Stimulated activated CD4-positive, alpha-beta T cell treated with anti-CD3 and anti-CD28 coated beads, Interleukin-1b, Interleukin-23, amount 100 ng/mL, for 48 hours (primary cell): ENCODE measurements at places on chromosomes 4 and X.

DNA sequence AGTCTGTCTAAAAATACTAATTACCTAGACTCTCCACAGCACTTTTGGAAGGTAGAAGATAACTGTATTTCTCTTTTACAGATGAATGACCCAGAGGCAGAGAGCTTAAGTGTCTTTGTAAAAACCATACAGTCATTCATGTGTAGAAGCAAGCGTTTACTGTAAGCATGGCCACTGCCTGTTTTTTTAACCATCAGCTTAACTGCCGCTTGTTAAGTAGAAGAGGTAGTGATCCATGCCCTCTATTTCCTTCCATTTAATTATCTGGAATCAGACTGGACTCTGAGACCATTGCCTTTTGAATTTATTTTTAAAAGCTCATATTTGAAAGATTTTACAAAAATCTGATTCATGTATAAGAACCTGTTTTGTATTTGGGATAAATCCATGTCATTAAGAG, 111.2 kb upstream of the TECRL start:
- DNase-seq = no peak

DNA sequence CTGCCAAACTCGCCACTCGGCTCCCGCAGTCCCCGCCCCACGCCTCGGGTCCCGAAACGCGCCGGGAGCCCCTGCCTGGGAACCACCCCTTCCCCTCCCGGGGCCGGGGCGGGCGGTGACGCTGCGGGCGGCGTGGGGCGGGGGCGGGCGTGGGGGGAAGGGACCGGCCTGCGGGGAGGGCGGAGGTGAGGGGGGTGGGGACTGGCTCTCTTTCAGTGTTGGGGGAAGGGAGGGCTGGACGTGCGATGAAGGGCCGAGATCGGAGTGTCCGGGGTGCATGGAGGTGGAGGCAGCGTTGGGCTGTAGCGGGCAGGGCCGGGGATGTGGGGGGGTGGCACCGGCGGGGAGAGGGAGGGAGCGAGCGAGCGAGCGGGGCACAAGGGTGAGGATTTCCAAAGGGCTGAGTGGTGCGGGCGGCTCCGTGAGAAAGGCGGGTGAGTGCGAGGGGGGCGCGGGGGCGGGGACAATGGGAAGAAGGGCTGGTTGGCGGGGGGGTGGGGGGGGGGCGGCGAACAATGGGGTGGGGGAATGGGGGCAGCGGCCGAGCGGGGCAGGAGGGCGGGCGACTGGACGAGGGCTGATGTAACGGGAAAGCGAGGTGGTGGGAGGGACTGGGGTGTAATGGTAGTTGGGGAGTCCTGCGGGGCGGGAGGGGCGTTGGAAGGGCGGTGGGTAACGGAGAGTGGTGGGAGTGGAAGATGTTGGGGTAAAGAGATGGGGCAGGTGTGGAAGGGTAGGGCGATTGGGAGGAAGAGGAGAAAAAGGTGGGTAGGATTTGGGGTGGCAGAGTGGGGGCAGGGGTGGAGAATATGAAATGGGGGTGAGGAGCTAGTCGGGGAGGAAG, 578 bp downstream of the DCUN1D4 start:
- DNase-seq = peak; percentile 47

- DNase-seq = no peak
These were observed 105.0 kb upstream of the ANXA3 start for GRCh38 chr4:78446619-78447018.

GRCh38 chr4:150673793-150674192, 91.8 kb downstream of the MAB21L2 start:
- no peak for DNase-seq

- DNase-seq = no peak
These were observed 129.0 kb downstream of the TMEM47 start for GRCh38 chrX:34528081-34528480.

DNA sequence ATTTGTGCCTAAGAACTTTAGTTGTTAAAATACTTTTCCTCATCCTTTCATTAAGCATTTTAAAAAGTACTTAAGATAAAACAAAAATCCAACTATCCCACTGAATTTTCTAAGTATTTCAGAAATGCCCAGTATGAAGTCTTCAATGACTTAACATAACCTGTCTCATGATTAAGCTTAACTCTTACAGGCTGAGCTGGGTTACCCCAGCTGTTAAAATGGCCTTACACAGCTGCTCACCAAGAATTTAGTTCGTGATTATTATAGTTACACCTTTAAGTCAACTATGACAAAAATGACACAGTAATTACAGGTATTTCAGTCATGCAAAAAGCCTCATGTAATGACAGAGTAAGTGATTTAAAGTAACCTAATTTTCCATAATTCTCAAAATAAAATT, 145.7 kb downstream of the FBXW7 start:
- DNase-seq = no peak
